ENCODE measurements at places on chromosomes 5 and 9.

- no peak for DNase-seq
Observed at GRCh38 chr5:54608423-54609085, 91.0 kb downstream of the SNX18 start.

DNA sequence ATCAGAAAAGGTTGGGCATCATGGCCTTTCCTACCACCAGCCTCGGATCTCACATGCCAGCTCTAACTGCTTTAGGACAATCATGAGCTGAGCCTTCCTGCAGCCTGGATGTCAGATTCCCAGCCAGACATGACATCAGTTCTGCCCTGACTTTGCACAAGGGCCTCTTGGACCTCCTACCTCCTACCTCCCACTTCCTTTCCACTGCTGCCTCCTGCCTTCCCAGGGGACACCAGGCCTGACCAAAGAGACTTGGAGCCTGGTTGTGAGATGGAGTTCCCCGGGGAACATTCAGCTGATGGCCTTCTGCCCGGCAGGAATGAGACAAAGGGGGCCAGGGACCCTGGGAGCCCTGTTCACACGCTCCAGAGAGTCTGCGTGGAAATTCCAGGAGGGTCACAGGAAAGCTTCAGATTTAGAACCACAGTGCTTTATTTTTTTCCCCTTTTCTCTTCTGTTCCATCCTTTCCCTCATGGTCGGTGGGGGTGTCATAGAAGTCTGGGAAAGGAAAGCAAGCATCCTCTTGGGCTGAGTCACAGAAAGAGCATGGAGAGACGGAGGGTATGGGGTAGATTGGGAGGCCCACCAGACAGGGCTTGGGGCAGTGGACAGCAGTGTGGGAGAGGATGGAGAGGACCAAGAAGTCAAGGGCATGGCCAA lies 35.4 kb upstream of the IL17B start:
- DNase-seq: no peak

DNA sequence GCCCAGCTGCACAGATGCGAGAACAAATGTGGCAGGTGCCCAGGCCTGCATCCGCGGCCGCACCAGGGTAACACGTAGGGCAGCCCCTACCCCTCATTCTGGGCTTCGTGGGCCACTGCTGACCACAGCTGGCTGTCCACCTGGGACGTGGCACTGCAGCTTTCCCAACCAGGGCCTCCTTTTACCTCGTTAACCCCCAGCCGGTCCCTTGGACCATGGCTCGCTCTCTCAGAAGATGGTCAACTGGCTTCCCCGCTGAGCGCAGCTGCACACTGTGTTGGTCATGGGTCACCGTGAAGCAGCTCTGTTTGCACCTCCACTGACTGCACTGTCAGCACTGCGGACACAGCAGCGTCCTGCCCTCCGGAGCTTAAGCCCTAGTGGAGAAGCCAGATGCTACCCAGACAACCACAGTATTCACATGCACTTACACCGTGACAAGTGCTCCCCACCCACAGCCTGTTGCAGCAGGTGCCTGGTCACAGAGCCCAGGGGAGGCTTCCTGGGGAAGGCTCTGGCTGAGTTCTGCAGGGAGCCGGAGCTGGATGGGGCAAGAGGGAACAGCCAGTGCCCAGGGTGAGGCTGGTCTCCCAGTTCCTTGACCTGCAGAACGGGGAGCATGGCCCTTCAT lies 10.5 kb upstream of the PLEKHG4B start:
- DNase-seq: no peak

DNA sequence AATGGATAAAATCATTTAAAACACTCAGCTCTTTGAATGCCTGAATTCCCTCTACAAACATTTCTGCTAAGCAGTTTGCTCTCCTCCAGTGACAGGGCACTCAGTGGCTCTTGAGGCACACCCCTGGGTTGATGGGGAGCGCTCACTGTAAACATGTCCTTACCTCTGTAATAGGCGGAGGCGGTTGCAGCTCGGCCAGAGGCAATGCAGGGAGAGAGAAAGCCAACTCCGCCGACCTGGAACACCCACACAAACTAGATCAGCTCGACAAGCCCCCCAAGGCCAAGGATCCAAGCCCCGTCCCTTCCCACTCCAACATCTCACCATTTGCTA lies 329 bp downstream of the CDC23 start:
- no peak for DNase-seq

- DNase-seq: no peak
Observed at GRCh38 chr9:14402583-14402982, 88.6 kb upstream of the NFIB start.

DNA sequence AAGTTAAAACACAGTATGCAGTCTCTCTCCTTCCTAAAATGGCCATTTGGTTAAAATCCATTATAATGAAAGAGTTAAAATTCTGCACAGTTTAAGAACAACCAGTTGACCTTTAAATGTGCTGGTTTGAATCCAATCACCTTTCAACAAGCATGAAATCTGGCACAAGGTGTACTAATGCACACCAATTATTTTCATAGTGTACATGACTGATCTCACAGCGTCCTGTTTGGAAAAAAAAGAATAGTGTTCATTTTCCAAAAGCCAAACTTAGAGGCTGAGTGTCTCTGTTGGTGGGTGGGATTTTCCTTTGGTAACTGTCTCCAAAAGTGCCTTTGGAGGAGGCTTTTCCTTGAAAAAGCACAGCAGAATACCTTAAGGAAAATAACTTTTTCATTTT lies 180.6 kb downstream of the DEPDC1B start:
- no peak for DNase-seq

DNA sequence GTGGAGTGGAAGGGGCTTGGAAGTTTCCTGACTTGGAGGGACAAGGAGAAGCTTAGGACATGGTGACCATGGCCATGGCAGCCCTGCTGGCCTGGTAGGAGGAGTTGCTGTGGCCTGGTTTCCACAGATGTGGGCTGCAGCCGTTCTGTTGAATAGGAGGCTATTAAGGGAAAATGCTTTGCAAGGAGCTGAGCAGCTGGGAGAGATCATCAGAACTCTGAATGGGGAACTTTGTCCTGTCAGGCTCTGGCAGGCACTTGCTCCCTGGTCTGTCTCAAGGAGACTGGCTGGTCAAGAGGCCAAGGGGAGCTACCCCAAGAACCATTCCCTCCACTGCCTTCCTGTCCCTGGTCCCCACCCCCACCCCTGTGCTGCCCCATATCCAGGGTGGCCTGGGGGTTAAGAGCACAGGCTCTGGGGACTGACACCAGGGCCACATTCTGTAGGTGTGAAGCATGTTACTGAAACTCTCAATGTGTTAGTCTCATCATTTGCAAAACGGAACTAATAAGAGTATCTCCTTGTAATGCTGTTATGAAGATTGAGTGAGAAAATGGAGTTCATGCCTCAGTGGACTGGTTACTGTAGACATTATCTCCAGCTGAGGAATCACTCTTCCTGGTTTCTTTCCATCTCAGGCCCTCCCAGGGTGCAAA lies 84.0 kb upstream of the ARAP3 start:
- no peak for DNase-seq

DNA sequence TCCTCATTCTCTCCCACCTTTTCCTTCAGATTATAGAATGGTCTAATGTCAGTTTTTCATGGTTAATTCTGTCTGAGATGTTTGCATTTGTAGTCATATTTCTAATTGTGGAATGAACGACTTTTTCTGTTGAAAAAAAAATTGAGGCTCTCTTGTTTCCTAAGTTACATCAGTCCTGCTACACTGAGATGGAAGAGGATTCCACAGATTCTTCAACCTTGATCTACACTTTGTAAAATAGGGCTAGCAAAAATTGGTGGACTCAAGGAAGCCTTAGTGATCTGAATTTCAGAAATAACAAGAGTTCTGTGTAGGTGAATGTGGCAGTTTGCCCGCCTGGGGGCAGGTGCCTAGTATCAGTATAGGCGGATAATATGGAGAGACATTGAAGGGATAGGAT lies 51.9 kb downstream of the ERBIN start:
- DNase-seq: no peak

DNA sequence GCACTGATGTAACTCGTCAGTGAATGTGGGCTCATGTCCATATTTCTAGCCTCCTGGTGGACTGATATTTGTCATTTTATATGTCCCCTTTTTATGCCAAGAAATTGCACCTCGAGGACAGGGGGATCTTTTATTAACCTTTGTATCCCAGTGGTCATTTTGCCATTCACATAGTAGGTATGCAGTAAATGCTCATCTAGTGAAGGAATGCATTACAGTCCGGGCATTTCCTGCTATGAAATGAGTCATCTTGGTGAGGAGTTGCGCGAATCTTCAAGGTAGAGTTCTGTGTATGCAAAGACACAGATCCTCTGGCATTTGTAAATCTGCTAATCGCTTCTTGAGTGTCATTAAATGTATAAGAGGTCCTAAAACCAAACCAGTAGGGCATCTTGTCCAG lies 755.5 kb upstream of the ADAMTS16 start:
- DNase-seq: no peak

DNA sequence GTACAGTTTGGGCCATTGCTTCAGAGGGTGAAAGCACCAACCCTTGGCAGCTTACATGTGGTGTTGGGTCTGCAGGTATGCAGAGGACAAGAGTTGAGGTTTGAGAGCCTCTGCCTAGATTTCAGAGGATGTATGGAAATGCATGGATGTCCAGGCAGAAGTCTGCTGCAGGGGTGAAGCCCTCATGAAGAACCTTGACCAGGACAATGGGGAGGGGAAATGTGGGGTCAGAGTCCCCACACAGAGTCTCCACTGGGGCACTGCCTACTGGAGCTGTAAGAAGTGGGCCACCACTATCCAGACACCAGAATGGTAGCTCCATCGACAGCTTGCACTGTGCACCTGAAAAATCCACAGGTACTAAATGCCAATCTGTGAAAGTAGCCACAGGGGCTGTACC lies 113.6 kb upstream of the SPATA31C2 start:
- DNase-seq: no peak

DNA sequence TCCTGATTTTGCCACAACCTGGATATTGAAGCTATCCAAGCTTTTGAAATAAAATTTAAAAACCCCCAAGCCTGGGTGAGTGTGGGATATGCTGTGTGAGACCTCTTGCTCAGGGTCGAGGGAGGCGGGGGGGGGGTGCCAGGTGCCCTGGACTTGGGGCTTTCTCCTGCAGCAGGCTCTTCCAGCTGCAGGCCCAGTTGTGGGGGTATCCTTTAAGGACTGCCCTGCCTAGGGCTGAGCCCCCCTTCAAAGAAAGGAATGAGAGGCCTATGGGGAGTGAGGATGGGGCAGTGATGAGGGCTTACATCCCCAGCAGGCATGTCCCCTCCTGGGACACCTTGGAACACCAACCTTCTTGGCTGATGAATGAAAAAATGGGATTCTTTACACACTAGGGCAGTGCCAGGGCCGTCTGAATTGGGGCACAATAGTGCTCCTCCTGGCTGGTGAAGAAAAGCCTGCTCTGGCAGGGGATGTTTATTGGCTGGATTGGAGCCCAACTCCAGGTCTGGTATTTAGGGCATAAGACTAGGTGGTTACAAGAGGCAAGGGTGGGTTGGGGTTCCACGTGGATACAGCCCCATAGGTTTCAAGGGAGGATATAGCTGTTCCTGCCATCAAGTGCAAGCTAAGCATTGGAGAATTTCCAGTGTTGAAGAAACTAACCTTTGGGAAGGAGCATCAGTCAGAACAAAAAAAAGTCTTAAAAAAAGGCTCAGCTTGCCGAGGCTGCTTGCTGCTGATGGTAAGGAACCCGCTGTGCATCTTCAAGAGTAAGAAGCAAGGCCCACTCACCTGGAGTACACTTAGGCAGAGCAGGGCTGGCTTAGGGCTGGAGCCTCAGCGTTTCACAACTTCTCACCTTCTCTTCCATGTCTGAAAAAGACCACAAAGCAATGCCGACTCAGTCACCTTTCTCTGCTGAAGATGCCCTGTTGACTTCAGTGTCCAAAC lies 7.0 kb downstream of the HNRNPAB start:
- no peak for DNase-seq

DNA sequence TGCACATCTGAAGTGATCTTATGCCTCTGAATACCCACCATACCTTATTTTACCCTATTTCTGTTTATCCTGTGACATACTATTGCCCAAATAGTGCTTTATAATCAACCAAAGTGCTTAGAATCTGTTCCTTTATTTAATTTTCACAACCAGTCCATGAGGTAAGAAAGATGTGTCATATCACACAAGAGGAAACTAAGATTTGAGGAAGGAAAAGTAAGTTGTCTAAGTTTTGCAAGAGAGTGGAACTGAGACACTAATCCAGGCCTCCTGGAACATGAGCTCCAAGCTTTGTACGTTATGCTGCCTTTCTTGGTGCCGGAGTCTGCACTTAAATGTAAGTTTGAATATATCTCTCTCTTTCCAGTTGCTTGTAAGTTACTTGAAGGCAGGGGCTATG lies 17.2 kb downstream of the KDM3B start:
- DNase-seq: no peak

DNA sequence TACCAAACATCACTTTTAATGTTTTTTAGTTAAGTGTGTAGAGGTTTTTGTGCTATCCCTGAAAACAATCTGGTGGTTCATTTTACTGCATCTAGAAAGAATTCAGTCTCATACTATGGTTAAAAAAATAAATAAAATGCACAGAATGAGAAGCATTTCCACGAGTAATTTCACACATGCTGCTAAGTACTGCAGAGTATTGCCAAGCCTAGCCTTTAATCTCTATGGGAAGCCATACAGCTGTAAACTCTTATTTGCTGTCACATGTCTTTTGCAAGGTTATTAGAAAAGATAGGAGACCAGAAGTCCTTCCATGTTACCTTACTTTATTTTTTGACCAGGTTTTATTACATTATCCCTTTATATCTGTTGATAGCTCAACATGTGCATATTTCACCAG lies 37.6 kb upstream of the MAN2A1 start:
- DNase-seq: no peak

DNA sequence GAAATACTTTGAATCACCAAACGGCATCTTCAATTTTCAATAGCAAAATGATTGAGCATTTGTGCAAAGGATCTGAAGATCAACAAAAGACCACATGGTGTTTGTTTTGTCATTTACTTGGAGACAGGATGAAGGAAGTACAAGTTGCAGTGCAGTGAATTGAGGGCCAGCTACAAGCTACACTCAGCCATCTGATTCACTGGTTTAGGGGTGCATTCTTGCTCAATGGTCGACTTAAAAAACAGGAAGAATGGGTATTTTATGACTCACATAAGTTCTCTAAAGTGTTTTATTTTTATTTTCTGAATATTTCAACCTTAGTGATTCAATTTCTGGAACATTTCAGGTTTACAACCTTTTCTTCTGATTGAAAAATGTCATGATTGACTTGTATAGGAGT lies 412.1 kb upstream of the ADAMTSL1 start:
- no peak for DNase-seq

GRCh38 chr9:37324261-37324683 lies 98.2 kb upstream of the GRHPR start:
- DNase-seq: no peak

DNA sequence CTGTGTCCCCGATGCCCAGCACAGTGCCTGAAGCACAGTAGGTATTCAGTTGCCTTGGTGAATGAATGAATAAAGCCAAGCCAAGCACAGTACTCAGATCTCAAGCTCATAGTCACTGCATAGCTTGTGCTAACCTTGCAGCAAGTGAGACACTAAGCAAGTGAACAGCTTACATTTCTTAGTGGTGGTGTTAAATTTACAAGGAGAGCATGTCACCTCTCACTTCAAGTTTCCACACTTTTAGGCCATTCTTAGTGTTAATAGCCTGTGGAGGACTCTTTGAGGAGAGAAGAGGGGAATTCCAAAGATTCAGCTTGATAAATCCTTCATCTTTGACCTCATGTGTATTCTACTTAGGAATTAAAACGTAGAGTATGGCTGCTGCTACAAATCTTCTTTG lies 104.7 kb downstream of the C9orf152 start:
- no peak for DNase-seq

GRCh38 chr9:38096238-38096805 lies 27.3 kb upstream of the SHB start:
- no peak for DNase-seq
